ENCODE measurements at places on chromosomes 5 and 9. TPM values are rescaled to one million over a fixed set of nuclear protein-coding genes. Genes with fewer than 3 reads are reported as not detected.

GRCh38 chr9:91852801-91853347 is 97.2 kb downstream of the ROR2 start:
- H3K27ac ChIP-seq, result no peak overlapping the region
- DNase-seq, result no peak
- H3K36me3 ChIP-seq, result no peaks in the 10 kb centered on the region
- H3K4me1 ChIP-seq, result no peaks in the 10 kb centered on the region
- H3K27me3 ChIP-seq, result no peaks in the 10 kb centered on the region
- H3K4me3 ChIP-seq, result no peak overlapping the region

- H3K27ac ChIP-seq, result no peak overlapping the region
- DNase-seq, result no peak
- no peaks in the 10 kb centered on the region for H3K36me3 ChIP-seq
- H3K4me1 ChIP-seq, result no peaks in the 10 kb centered on the region
- H3K4me3 ChIP-seq, result no peak overlapping the region
- H3K27me3 ChIP-seq, result no peaks in the 10 kb centered on the region
These were observed 65.5 kb upstream of the SPTLC1 start for GRCh38 chr9:92180669-92181181.

DNA sequence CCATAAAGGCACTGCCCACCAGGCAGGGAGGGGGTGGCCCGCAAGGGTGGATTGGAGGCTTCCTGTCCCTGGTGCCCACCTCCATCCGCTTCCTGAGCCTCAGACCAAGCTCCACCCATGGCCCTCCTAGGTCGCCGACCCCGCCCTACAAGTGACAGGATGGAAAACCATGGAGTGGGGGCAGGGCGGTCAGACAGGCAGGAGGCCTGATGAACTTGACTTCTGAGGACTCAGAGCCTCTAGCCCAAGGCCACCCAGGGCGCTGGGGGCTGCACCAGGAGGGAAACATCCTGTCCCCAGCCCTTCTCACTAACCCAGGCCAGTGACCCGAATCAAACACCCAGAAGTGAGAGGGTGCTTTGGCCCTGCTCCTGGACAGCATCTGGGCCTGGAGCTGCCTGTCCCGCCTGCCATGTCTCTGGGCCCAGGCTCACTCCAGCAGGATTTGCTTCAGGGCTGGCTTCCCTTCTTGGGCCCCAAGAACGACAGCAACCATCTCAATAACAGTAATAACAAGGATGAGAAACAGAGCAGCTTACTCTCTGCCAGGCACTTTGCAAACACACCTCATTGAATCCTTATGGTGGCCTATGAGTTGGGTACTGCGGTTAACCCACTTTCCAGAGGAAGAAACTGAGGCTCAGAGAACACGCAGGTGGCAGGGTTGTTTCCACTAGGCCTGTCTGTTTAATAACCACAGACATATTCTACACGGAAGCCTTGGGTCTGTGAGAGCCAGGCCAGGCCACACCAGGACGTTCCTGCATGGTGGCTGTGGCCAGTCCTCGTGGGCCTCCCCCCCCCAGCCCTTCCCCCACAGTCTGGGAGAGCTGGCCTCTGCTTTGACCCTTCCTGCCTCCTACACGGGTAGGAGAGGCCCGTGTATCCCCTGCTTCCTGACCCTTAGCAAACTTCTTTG is 4.4 kb upstream of the ST6GALNAC6 start:
- H3K36me3 ChIP-seq, result peaks cover 7% of the 10 kb centered on the region
- H3K27me3 ChIP-seq, result no peaks in the 10 kb centered on the region
- peak overlapping the region; percentile 30 for H3K27ac ChIP-seq
- no peak overlapping the region for H3K4me3 ChIP-seq

DNA sequence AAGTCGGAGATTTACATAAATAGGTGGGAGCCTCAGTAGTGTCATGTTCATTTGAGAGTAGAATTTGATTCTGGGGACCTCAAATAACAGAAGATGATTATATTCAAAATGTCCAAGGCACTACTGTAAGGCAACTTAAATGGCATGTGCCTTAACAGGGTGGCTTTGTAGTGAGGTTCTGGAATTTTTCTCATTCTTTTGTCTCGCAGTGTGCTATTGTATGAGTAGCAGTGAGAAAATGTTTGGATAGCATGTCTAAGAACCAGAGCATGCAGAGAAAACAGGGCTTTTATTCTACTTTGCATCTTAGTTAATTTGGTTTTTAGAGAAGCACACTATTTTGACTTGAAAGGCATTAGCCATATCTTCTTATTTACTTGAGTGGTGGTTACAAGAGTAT is 25.0 kb downstream of the MAST4 start:
- DNase-seq, result no peak
- H3K27ac ChIP-seq, result no peak overlapping the region
- H3K36me3 ChIP-seq, result no peaks in the 10 kb centered on the region
- no peak overlapping the region for H3K4me3 ChIP-seq
- H3K27me3 ChIP-seq, result peaks cover 49% of the 10 kb centered on the region

DNA sequence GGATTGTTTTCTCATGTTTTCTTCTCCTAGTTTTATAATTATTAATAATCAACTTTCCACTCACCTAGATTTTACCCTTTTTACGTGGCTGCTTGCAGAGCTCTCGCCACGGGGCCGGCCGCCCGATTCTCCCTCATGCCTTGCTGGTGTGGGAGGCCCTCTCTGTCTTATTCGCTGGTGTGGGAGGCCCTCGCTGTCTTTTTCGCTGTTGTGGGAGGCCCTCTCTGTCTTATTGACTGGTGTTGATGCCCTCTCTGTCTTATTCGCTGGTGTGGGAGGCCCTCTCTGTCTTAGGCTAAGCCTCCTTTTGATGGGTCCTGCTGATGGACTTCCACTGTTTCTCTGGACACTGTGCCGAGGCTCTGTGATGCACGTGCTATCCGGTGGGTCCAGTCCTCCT is 161.3 kb upstream of the IRX2 start:
- no peak for DNase-seq
- no peak overlapping the region for H3K27ac ChIP-seq
- H3K4me3 ChIP-seq, result no peak overlapping the region
- H3K27me3 ChIP-seq, result no peaks in the 10 kb centered on the region

GRCh38 chr5:4050203-4050602 is 454.6 kb downstream of the IRX1 start:
- no peaks in the 10 kb centered on the region for H3K4me1 ChIP-seq
- no peaks in the 10 kb centered on the region for H3K36me3 ChIP-seq
- no peaks in the 10 kb centered on the region for H3K27me3 ChIP-seq
- no peak overlapping the region for H3K4me3 ChIP-seq

DNA sequence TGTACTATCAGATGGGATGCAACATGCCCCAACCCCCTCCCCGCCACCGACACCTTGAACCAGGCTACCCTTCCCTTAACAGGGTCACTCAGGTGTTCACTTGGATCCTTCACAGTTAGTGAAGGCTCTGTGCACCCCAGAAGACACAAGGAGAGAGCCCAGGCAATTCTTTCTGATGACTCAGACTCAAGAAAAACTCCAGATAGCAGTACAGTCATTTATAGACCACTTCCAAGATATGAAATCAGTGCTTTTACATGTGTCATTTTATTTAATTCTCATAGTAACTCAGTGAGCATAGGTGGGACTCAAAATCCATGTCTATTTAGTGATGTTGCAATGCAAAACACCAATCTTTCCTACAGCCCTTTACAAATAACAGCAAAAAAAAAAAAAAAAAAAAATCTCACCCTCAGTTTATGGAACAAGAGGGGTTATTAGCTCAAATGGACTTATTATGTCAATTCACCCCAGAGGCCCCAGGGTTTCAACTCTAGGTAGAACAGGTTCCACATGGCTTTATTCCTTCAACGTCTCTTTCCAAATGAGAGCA is 71.9 kb downstream of the FOXD1 start:
- H3K4me3 ChIP-seq, result no peak overlapping the region
- no peak for DNase-seq
- H3K36me3 ChIP-seq, result no peaks in the 10 kb centered on the region

DNA sequence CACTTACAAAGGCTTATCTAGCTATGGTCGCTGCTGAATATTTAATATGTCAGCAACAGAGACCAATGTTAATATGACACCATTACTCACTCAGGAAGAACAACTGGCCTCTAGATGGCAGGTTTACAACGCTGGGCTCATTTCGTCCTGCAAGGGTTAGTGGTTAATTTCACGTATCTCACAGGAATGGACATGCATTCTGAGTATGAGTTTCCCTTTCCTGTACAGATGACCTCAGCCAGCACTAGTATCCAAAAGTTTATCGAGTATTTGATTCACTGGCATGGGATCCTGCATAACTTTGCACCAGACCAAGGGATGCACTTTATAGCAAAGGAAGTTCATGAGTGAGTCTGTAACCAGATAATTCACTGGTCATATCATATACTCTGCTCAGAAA is 8.7 kb upstream of the TRPC7 start:
- no peaks in the 10 kb centered on the region for H3K4me1 ChIP-seq
- H3K36me3 ChIP-seq, result no peaks in the 10 kb centered on the region
- H3K27ac ChIP-seq, result no peak overlapping the region

DNA sequence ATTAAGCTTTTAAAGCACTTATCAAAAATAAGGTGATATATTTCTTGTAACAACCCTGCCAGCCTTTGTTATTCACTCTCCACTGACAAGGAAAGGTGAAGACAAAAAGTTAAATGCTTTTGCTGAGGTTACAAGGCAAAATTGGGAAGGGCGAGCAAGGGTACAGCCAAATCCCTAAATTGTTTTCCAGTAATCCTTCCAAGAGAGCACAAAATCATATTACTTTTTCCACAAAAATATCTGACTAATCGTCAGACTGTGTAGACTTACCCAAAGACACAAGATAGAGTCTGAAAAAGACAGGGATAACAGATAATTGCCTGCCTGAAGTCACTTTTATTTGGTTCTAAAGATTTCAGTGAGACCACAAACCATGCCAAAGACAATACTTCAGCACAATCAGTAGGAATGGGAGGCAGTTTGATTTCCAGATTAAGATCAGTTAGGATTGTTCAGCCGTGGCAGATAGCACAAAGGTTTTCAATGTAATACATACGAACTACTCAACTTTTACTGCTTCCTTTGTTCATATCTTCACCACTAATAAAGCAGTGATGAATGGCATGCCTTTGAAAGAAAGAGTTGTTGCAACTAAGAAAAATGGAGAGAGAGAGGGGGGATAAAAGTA is 383.8 kb upstream of the TUSC1 start:
- no peak overlapping the region for H3K4me3 ChIP-seq
- H3K4me1 ChIP-seq, result no peaks in the 10 kb centered on the region
- no peak for DNase-seq
- no peak overlapping the region for H3K27ac ChIP-seq

DNA sequence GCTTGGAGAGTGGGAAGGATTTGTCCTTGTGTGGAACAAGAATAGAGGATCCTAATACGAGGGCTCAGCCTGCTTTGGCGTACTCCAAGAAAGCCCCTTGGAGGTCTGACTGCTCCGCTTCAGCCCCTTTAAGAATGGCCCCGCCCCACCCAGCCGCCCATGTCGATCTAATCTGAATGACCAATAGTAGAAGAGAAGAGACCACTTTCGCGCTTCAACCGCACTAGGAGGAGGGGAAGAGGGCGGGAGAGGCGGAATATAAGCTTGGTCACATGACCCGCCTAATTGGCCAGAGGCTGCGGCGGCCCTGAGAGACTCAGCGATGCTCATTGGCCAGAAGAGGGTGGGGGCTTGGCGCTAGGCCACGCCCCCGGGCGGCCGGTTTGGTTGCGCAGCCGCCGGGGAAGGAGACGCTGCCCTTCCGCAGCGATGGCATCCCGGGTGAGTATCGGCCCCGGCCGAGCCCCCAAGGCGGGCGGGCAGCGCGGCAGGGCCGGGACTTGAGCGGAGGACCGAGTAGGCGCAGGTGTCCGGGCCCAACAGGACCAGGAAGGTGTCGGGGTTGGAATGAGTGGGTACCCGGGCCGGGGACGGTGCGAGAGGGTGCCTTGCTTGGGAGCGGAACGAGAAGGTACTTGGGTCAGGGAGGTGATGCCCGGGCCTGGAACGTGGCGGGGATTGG is at the start of gene MIGA2:
TSS of gene MIGA2 (plus strand) at position 386 of the 682 bp plus-strand sequence. CDS start 3,969 bp downstream, outside the sequence.
- peak within 1 kb of the TSS; percentile 75 for H3K27ac ChIP-seq

DNA sequence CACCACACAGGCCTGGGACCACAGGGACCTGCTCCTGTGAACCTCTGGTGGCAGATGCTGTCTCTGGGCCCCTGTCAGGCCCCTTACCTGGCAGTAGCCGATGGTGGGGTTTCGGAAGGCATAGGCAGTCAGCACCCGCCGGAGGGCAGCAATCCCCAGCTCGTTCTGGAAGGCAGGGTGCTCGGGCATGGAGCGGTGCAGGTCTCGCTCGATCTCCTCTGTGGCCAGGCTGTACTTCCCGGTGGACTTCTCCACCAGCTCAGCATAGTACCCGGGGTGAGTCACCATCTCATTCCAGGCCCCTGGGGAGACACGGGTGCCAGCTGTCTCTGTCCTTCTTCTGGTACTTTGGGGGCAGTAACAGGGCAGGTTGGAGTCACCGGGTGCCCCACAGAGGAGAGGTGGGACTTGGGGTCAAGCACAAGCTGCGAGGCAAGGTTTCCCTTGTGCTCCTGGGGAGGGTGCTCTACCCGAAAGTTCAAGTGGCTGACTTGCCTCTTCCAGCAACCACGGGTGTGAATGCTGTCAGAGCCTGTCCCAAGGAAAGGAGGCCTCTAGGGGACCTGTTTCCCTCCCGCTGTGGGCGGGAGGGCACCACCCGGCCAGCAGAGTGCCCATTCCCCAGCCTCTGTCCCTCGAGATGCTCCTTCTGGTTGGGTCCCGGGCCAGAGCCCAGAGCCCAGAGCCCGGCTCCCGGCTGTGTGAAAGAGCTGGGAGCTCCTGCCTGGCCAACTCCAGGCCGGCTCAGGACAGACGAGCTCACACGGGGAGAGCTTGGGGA is 19.8 kb upstream of the MRNIP start:
- H3K36me3 ChIP-seq, result peaks cover 34% of the 10 kb centered on the region
- no peak overlapping the region for H3K27ac ChIP-seq
- H3K27me3 ChIP-seq, result no peaks in the 10 kb centered on the region
- H3K4me1 ChIP-seq, result no peaks in the 10 kb centered on the region
- no peak overlapping the region for H3K4me3 ChIP-seq
- DNase-seq, result no peak

DNA sequence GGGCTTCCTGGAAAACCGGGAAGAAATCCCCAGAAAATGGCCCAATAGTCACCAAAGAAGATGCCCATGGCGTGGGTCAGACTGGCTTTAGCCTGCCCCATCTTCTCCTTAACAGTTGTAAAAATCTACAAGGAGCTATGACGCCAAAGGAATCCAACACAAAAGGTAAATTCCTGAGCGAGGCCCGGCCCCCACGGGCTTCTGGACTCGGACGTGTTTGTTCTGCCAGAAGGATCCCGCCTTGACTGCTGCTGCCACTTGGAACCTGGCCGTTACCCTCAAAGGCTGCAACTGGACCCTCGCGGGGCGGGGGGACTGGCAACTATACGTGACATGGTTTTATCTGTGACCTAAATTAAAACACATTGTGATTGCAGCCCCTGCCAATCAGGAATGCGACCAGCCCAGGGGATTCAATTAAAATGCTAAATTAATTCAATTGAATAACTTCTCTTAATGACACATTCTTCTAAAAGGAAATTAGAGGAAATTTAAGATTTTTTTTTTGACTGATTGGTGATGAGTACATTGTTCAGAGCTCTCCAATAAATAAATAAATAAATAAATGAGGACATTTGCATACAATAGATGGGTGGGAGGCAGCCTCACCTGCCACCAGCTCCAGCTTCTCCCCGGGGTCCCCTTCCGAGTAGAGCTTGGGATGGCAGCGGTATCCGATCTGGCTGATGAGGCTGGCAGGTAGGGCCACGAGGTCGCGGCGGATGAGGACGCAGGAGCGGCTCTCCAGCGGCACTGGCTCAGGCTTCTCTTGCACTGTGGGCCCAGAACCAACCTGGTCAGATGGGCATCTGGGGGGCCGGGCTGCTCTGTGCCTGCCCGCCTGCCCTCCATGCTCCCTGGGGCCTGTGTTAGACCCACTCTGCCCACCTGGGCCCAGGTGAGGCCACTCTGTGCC is 54.7 kb upstream of the UBAC1 start:
- no peak overlapping the region for H3K27ac ChIP-seq
- no peak for DNase-seq
- no peaks in the 10 kb centered on the region for H3K4me1 ChIP-seq
- no peaks in the 10 kb centered on the region for H3K27me3 ChIP-seq
- no peaks in the 10 kb centered on the region for H3K36me3 ChIP-seq

Gene KIAA0825
- total RNA-seq, result 1.4 TPM

All from HCT116 (cell line).